ENCODE measurements at places on chromosomes 3 and 15.
A peak's percentile ranks its signal among the peaks of the same experiment; 100 is the strongest.

DNA sequence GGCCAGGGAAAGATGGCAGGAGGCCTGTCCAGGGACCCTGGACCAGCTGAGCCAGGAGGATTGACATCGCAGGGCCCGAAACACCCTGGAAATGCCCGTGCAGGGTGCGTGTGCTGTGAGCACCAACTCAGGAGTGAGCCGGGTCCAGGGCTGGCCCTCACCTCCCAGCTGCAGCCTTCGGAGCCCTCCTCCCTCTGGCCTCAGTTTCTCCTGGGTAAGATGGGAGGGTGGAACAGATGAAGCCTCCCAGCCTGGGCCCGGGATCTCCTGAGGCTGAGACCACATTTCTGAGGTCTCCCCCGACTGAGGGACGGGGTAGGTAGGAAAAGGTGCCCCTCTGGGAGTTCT, 5.3 kb upstream of the CALML4 start:
- DNase-seq = no peak

DNA sequence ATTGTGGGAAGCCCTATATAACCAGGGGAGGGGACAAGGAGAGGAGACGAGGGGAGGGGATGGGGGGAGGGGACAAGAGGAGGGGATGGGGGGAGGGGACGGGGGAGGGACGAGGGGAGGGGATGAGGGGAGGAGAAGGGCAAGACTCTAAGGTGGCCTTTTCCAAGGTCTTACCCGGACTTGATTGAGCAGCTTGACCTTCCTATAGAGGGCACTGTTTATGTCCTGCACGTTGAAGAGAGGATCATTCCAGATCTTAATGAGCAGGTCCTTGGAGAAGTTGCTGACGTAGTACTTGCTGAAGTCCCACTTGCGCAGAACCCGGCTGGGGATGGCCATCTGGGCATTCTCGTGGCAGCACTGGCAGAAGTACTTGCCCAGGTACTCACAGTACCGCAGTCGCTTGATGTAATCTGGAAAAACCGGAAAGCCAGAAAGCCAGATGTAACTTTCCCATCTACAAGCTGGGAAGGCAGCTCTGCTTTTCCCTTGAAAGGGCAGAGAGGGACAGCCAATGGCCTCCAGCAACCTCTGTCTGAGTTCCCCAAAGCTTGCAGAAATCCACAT, 55.7 kb downstream of the RUBCN start:
- no peak for DNase-seq

GRCh38 chr15:64162869-64163658, at the start of gene PPIB:
TSS of gene PPIB (minus strand) at chr15:64163022. CDS start at chr15:64162986, 36 bp downstream.
- peak; percentile 96 for DNase-seq

GRCh38 chr15:72099155-72099554, 18.8 kb downstream of the MYO9A start:
- no peak for DNase-seq

DNA sequence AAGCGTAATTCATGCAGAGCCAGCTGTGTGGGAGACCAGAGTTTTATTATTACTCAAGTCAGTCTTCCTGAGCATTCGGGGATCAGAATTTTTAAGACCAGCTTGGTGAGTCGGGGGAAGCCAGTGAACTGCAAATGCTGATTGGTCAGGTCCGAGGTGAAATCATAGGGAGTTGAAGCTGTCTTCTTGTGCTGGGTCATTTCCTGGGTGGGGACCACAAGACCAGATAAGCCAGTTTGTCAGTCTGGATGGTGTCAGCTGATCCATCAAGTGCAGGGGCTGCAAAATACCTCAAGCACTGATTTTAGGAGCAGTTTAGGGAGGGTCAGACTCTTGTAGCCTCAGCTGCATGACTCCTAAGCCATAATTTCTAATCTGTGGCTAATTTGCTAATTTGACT, 228.1 kb upstream of the ATP10A start:
- no peak for DNase-seq

DNA sequence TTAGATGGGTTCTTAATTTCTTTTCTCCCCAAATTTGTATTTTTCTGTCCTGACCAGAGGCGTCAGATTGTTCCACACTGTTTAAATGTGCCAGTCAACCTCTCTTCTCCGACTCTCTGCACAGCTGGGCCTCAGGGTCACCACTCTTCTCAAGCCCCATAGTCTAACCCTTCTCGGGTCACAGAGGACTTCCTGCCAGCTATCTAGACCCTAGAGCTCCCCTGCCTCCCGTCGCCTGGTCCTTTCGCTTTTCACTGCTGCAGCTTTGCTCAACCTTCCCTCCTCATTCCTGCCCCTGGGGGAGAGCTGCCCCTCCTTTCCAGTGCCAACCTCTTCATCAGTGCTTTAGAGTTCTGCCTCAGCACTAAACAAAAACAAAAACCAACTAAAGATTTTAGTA, 151.7 kb downstream of the ATG7 start:
- no peak for DNase-seq

DNA sequence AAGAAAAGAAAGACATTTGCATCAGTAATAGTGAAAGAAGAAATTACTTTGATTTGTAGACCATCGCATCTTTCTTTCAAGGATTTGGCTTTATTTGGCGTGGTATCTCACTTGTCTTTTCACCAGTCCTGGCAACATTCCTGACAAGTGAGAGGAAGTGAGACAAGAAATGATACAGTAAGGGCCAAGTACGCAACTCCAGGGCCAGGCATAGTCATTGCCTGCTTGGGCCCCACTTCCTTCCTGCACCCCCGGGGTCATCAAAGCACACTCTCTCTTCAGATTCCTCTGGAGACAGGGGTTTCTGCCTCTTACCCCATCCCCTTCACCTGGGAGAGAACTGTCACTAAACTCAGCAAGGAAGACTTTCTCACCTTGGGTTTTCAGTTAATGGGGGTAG, 55.1 kb downstream of the CD47 start:
- no peak for DNase-seq

DNA sequence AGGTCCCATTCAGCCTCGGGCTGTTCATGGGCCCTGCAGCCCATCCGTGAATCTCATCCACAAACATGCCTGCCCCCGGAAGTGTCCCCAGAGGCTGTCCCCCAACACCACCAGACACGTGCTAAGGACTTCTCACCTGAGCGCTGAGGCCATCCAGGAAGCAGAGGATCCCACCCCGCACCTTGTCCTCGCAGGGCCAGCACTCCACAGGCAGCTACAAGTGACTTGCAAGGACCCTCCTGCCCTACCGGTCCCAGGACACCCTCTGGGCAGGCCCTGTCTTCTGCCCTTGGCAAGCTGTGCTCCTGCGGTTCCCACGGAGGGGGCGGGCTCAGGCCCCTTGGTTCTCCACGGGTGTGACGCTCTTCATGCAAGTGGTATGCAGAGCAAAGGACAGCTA, 146.0 kb downstream of the NUP210 start:
- DNase-seq = no peak

- no peak for DNase-seq
These were observed 208.3 kb upstream of the PLSCR5 start for GRCh38 chr3:146813496-146813895.

- no peak for DNase-seq
These were observed 334.0 kb upstream of the ARL6 start for GRCh38 chr3:97430601-97431000.

GRCh38 chr3:135215516-135215915, 420.5 kb downstream of the EPHB1 start:
- DNase-seq = no peak

DNA sequence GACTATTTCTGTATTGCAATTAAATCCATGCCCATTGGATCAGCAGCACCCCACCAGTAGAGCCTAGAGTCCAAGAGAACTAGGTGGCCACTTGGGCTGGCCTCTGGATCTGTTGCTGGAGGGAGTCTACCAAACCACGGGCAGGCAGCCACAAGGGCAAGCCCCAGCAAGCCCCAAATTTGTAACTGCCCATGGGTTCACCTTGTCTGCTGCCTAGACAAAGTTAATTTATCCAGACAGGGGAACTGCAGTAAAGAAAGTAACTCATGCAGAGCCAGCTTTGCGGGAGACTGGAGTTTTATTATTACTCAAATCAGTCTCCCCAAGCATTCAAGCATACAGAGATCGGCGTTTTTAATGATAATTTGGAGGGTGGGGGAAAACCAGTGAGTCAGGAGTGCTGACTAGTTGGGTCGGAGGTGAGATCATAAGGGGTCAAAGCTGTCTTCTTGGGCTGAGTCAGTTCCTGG, 74.0 kb upstream of the TERB2 start:
- DNase-seq = no peak

DNA sequence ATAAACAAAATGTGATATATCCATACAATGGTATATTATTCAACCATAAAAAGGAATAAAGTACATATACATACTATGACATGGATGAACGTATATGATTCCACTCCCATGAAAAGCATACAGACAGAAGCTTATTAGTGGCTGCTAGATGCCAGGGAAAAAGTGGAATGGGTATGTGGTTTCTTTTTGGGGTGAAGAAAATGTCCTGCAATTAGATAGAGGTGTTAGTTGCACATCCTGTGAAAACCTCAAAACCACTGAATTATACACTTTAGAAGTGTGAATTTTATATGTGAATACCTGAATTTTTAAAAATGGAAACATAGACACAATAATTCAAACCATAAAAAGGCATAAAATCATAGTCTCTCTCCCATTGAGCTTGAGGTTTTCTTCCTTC, 11.2 kb downstream of the DENND6A start:
- DNase-seq = no peak

- no peak for DNase-seq
These were observed 2.8 kb upstream of the SSUH2 start for GRCh38 chr3:8647137-8647985.

GRCh38 chr3:189355481-189356201, 183.9 kb downstream of the TPRG1 start:
- peak; percentile 1 for DNase-seq

DNA sequence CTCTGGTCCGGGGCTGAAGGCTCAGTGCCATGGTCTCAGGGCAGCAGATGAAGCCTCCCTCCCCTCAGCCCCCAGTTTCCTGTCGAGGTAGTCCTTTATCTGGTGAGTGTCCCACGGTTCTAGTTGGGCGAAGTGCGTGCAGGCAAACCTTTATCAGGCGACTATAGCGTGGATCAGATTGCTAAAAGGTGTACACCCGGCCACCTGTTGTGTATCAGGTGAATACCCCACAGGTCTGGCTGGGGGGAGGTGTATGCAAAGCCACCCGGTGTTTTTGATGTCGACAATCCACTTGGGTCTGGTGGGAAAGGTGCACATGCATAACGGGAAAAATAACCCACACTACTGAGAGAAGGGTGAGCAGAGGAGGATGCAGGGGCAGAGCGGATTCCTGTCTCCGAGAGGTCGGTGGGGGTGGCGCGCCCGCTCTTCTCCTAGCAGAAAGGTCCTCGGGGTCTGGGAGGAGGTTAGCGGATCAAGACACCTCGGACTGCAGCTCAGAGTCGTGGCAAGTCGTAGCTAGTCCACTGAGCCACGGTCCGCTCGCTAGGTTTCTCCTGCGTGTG, 507 bp downstream of the SLC12A6 start:
- DNase-seq = no peak

DNA sequence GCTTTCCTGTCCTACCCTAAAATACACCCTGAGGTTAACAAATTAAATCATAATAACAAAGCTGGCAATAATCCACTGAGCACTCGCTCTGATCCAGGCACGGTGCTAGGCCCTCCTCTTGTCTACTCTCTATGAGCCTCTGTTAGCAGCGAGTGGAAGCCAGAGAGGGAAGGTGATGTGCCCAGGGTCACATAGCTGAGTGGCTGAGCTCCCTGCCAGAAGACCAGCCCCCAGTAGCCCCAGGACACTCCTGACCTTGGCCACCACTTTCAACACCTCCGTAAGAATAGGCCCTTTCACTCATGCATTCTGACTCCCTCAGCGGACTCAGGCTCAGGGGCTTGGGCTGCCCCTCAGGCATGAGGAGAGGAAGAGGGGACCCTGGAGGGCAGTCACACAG, 9.5 kb upstream of the PRKCD start:
- no peak for DNase-seq

GRCh38 chr15:78365917-78366316, 25.8 kb downstream of the CRABP1 start:
- no peak for DNase-seq

GRCh38 chr3:25678581-25678980, 13.9 kb upstream of the TOP2B start:
- DNase-seq = no peak

Data from activated naive CD4-positive, alpha-beta T cell (primary cell).